ENCODE measurements at places on chromosomes 13 and 19.
A peak's percentile ranks its signal among the peaks of the same experiment; 100 is the strongest.

- no peak for DNase-seq
Measured at GRCh38 chr13:60019119-60019993, 144.4 kb downstream of the DIAPH3 start.

GRCh38 chr13:27054760-27055159, 116.9 kb downstream of the USP12 start:
- DNase-seq = no peak

GRCh38 chr19:12564016-12564664, 12.9 kb upstream of the ZNF564 start:
- DNase-seq = peak; percentile 81

- DNase-seq = peak; percentile 17
Measured at GRCh38 chr13:60398907-60399589, 2.0 kb downstream of the TDRD3 start.

GRCh38 chr13:102402290-102402689, 442 bp upstream of the FGF14 start:
- DNase-seq = no peak

Data from left kidney (tissue), 8 donors.